GM04503 (cell line): ENCODE measurements at places on chromosomes 16 and 17.

DNA sequence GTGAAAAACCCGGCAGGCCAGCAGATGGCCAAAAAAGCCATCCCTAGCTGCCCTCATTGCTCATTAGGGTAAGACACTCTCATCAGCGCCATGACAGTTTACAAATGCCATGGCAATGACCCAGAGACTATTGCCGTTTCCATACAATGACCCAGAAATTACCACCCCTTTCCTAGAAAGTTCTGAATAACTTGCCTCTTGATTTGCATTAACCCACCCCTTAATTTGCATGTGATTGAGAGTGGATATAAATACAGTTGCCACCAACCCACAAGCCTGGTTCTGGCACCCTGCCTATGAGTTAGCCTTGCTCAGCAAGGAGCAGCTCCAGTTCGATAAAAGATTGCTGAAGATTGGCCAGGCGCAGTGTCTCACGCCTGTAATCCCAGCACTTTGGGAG, 16.1 kb upstream of the C16orf54 start:
- DNase-seq, result no peak

GRCh38 chr16:1926271-1926670, 8.1 kb upstream of the HS3ST6 start:
- DNase-seq, result no peak

- DNase-seq, result no peak
These were observed 13.7 kb downstream of the CAMKK1 start for GRCh38 chr17:3879186-3879585.

- DNase-seq, result no peak
These were observed 82.1 kb upstream of the CLEC18B start for GRCh38 chr16:74503412-74503811.

DNA sequence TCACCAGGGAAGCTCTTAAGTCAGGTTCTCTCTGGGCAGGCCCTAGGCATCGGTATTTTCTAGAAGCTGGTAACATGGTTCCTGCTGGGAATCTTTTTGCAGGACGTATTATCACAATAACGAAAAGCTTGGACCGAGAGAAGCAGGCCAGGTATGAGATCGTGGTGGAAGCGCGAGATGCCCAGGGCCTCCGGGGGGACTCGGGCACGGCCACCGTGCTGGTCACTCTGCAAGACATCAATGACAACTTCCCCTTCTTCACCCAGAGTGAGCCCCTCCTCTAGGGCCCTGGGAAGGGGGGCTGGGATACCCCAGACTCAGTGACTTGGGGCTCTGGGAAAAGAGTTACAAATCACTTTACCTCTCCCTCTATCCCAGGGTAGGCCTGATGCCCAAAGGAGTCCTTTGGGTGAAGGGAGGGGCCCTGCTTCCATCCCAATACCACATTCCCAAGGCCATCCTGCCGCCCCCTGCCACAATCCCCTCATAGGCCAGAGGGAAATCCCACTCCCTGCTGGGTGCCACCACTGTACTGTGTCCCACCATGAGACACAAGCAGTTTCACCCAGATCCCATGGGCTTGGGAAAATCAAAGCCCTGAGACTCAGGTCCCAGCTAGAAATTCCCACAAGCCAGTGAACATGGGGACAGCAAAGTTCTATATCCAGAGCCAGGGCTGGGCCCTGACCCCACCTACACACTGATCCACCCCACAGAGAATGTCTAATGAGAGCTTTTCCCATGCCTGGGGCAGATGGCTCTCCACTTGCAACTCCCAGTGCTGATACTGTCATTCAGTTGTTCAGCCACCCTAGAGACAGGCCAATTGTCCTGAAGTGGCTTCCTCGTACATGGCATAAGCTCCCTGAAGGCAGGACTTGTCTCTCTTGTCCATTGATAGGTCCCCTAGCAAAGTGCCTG, 23.0 kb downstream of the CDH5 start:
- DNase-seq, result no peak

DNA sequence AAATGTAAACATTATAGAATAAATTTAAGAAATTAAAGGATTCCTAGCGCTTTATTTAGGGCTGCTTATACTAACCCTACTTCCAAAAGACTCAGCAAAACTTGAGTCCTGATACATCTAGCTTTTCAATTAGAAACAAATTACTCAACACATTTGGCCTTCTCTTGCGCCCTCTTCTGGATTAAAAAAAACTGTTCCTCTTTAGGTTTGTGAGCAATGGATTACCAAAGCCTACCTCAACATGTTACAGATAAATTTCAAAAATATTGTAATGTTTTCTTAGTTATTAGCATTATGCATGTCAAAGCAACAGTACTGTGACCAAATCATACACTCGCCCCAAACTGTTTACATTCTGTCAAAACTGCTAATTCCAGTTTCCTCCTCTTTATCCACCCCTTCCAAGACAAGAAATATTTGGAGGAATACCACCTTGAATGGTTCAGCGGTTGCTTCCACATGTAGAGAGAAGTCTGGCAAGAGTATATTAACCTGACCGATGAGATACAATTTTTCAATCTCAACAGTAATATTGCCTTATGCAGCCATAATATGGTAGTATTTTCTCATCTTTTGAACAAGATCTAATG, 2.7 kb downstream of the NUFIP2 start:
- peak; percentile 40 for DNase-seq

DNA sequence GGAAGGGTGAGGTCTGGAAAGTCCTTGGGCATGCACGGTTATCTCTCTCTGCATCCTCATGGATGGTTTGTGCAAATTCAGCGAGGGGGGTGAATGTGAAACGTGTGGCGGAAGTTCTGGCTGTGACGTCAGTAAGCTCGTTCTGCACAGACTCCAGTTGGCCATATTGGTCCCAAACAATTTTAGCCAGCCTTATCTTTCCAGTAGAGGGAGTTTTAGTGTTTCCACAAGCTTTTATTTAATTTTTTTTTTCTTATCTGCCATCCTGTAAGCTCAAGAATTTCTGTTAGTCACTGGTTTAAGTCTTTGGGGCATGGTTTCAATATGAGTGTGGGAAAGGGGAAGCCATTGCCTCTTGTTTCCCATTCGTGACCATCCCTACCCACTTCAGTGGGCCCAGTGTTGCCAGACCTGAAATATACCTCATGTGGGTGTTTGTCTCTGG, 39.0 kb downstream of the HLF start:
- DNase-seq, result no peak

- DNase-seq, result no peak
These were observed 5.3 kb downstream of the ARHGAP17 start for GRCh38 chr16:25009822-25010221.

DNA sequence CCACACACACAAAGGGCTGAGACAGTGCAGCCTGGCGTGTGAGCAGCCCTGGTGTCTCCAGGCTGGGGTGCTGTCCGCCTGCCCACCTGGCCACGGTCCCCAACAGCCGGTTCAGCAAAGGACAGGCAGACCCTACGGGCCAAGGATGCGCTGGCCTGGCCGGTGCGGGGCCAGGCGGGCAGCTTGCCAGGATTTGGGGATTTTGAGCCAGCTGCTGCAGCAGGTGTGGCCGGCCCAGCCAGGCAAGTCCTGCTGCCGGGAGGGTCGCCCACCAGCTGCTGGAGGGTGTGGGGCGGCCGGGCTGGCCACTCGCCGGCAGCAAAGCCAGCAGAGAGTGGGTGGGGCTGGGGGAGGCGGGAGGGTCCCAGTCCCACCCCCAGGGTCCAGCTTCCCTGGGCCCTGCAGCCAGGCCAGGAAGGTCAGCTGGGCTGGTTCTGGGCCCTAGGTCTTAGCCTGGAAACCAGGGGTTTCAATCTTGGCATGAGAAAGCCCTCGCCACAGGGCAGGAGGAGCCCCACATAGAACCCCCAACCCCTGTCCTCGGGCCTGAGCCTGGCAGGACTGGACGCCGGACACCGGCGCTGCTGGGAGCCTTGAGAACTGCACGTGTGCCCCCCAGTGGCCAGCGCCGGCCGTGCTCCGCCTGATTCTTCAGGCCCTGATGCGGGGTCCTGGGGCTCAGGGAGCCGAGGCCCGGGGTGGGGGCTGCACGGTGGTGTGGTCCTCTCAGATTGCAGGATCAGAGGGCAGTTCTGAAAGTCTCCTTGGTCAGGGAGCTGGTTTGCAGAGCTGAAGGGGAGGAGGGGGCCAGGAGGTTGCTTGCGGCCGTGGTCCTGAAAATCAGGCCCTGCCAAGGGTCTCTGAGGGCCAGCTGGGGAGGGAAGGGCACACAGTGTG, 17.6 kb upstream of the SSTR5 start:
- no peak for DNase-seq

DNA sequence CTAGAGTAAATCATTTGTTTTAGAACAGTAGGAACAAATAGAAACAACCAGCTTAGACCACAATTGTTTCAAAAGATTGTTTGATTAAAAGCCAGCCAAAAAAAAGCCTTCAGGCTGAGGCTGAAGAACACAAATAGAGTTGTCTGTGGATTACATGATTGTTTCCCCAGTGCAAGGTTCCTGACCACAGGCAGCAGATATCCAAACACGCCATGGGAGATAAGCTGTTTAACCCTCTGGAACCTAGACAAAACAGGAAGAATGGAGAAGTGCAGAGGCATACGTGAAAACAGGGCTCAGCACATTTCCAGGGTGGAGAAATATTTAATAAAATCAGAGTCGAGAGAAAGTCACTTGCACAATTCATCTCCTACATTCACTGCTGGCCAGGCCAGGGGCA, 21.0 kb downstream of the ATPAF2 start:
- no peak for DNase-seq

GRCh38 chr16:79293836-79294460, 306.6 kb downstream of the MAF start:
- no peak for DNase-seq

DNA sequence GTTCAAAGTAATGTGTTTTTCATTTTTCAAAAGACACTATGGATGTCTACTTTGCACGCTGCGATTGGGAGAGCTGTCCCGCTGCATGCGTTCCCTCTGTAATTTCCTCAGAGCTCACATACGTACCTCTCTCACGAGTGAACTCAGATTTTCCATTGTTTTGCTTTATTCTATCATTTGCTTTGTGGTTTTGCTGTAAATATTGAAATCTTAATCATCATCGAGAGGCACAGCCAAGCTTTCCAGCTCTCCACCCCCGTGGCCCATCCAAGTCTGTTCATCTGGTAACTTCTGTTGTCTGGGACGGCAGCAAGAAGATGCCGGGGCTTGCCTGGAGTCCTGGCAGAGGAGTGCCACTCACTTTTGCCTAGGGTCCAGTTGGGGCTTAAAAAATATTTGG, 21.1 kb downstream of the TMC6 start:
- no peak for DNase-seq

DNA sequence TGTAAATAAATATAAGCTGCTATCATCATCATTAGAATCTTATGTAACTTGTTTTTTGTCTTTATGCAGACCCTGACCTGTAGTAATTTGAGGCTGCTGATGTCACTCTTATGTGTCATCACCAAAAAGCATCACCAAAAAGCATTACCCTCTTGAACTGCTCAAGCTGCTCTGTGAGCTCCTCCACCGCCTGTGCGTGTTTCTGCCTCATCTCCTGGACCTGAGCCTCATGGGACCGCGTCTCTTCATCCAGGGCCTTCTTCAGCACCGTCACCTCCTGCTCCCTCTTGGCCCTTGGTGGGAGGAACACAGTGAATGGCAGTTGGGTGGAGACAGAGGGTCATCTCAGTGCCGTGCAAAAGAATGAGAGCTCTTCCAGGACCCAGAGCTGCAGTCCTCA, 82.4 kb downstream of the NDE1 start:
- no peak for DNase-seq

GRCh38 chr17:33889040-33889439, 366.0 kb upstream of the CCL2 start:
- DNase-seq, result no peak

DNA sequence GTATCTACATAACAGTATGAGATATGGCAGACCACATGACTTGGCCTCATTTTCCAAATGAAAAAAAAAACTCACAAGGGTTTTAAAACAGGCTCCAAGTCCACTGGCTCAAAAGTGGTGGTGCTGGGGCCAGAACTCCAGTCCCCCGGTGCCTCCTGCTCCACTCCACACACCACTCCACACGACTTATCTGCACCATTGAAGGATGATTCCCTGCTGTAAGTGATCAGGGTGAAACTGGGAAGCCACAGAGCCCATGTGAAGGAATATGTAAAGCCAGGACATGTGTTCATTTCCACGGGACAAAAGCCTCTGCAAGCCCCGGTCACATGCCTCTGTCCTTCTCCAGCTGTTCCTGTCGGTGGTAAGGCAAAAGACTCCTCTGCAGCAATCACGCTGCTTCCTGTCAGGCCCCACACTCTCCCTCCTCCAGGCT, 97.2 kb downstream of the ZNF18 start:
- DNase-seq, result no peak

GRCh38 chr17:62671553-62671952, 44.1 kb downstream of the MRC2 start:
- DNase-seq, result no peak

GRCh38 chr17:7021993-7022778, 664 bp upstream of the BCL6B start:
- no peak for DNase-seq

GRCh38 chr16:54999481-54999880, 68.8 kb downstream of the IRX5 start:
- DNase-seq, result no peak

DNA sequence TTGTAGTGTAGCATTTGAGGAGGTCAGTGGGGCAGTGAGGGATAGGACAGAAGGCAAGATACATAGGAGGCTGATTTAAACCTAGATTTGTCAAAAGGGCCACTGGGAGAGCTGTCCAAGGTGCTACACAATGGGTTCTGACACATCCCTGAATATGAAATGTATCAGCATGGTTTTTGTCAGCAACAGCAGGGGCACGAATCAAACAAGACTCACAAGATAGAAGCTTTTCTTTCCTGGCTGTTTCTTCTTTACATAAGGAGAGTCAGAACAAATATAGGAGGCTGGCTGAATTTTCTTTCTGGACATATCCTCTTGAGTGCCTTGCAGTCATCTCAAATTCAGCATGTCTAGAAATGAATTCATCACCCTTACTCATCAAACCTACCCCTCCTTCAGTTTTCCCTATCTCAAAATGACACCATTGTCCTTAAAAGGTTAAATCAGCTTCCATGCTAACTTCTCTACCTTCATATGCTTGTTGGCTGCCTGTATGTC, 130.5 kb downstream of the NPIPB5 start:
- DNase-seq, result no peak

- no peak for DNase-seq
These were observed 49.7 kb downstream of the SMG6 start for GRCh38 chr17:2253768-2254406.

- DNase-seq, result no peak
These were observed 61.0 kb upstream of the LGALS9 start for GRCh38 chr17:27569884-27570577.

DNA sequence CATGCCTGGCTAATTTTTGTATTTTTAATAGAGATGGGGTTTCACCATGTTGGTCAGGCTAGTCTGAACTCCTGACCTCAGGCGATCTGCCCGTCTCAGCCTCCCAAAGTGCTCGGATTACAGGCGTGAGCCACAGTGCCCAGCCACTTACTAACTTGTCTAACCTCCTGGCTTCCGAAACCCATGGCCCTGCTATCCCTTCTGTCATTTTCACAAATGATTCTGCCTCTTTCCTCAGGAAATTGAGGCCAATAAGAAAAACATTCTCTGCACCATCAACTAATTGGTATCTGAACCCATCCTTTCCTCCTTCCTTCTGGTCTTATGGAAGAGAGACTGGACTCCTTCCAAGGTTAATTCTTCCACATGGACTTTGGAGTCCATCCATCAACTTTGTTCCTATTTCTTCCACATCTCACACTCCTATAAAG, 27.9 kb upstream of the TNRC6A start:
- DNase-seq, result peak; percentile 55
